ENCODE measurements at places on chromosomes 6 and 20.

- peak; percentile 21 for DNase-seq
Measured at GRCh38 chr6:93036835-93037234, 382.5 kb downstream of the EPHA7 start.

GRCh38 chr6:136244061-136244616 is 6.0 kb downstream of the MTFR2 start:
- no peak for DNase-seq

- DNase-seq: no peak
Measured at GRCh38 chr20:57004416-57004815, 262.0 kb downstream of the BMP7 start.

GRCh38 chr6:89886378-89887120 is 7.7 kb upstream of the GJA10 start:
- no peak for DNase-seq

GRCh38 chr6:36915599-36915998 is 29.8 kb downstream of the C6orf89 start:
- no peak for DNase-seq

DNA sequence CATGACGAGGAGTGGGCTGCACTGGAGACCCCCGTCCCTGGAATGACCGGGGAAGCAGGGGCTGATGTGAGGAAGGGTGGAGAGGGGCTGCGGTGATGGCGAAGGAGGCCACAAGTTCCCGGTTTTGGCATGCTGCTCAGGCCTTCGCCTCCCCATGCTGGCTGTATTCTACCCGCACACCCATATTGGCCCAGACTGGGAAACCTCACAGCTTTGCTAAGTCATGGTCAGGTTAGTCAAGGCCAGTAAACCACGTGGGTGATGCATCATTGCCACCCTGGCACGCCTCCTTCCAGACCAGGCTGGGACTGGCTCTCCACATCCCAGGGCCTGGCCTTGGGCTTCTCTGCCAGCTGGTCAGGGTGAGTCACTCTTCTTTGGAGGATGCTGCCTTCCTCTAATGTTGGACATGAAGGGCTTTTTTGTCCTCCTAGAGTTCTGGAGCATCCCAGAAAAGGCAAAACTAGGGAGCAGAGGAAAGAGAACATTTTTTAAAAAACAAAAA is 53.8 kb downstream of the PCNA start:
- DNase-seq: peak; percentile 32

GRCh38 chr6:3046295-3046694 is 22.0 kb upstream of the RIPK1 start:
- no peak for DNase-seq

GRCh38 chr6:63527658-63528514 is 44.4 kb upstream of the LOC128125822 start:
- DNase-seq: no peak

DNA sequence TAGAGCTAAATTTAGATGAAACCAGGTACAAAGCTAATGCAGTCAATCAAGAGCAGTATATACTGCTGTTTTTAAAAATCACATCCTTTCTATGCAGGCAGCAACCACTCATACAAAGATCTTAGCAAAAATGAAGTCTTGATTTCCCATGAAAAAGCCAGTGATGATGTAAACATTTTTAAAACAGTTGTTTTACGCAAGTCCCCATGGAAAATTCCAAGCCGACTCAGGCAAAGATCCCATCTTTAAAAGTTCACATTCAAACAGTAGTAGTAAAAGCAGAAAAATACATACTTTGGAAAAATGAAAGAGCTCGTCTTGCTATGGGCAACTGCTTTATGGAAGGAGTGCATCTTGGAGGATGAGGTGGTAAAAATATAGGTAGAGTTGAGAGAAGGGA is 84.0 kb downstream of the RCAN2 start:
- DNase-seq: no peak

- peak; percentile 68 for DNase-seq
Measured at GRCh38 chr20:51639206-51639832, 96.8 kb upstream of the NFATC2 start.

DNA sequence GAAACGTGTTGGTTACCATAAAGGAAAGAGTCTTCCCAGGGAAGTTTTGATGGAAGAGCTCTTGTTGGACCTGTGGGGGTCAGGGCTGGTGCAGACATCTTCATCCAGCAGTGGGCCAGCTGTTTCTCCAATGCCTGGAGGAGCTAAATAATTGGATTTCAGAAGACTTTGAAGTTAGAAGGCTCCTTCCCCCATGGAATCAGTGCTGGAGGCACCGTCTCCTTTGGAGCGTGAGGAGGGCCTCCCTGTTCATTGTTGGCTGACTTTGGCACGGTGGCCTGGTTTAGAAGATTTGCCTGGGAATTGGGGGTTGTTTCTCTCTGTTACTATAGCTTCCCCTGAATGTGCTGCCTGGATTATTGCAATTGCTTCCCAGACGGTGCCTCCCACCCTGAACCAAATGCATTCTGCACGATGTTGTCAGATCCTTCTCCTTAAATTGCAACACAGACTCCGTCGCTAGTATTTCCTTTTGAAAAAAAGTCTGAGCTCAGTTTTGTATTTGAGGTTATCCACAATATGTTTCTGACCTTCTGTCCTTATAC is 27.7 kb upstream of the KCNG1 start:
- DNase-seq: no peak

DNA sequence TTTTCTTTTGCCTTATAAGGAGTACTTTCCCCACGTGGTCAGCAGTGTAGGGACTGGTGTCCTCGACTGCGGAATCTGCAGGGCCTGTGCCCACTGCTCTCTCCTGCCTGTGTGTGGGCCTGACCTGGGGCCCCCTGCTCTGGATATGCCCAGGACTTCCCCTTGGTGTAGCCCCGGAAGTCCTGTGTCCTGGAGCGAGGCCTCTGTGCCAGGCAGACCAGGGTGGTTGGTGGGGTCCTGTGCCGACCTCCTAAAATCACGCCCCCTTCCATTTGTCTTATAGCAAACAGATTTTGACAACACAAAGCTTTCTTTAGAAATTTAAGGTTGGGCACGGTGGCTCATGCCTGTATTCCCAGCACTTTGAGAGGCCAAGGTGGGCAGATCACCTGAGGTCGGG is 64.2 kb downstream of the DLL1 start:
- no peak for DNase-seq

DNA sequence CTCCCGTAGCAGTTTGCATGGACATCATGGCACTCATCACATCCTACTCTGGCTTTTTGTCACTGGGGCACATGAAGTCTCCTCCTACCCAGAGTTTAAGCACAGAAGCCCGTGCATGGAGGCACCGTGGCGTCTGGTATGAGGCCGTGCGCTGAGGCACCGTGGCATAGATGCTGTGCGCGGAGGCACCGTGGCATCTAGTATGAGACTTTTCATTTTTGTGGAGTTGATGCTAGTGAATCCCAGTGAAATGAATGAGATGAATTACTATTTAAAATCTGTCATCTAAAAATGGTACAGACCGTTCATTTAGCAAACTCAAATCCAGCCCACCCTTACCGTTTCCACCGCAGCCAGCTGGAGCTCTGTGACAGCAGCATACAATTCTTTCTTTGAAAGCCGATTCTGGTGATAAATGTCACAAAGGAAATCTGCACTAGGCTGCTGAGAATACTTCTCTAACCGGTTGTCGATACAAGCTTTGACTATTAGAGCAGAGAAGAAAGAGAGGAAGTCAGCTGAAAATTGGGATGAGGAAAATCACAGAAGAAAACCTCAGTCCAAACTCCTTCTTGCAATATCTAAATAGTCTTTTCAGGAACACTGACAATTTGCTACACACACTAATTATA is 11.3 kb downstream of the CYP24A1 start:
- DNase-seq: no peak

DNA sequence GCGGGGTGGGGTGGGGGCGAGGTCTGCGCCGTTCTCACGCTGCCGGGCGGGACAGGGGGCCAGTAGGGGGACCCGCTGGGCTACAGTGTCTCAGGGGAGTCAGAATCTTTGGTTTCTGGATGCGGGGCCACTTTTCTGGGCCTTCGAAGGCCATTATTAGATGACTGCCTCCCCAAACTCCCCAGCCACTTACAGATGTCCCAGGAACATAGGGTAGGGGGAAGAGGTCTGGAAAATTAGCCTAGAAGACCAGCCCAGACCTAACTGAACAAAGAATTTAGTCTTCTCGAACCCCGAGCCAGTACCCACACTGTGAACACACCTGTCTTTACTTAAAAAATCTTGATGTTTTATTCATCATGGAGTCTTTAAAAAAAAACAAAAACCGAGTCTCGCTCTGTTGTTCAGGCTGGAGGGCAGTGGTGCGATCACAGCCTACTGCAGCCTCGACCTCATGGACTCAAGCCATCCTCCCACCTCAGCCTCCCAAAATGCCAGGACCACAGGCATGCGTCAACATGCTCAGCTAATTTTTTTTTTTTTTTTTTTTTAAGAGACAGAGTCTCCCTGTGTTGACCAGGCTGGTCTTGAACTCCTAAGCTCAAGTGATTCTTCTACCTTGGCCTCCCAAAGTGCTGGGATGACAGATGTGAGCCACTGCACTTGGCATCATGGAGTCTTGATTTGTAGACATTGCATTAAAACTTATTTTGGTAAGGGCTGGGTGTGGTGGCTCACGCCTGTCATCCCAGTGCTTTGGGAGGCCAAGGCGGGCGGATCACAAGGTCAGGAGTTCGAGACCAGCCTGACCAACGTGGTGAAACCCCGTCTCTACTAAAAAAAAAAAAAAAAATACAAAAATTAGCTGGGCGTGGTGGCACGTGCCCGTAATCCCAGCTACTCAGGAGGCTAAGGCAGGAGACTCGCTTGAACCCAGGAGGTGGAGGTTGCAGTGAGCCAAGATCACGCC is 3.3 kb upstream of the SLC29A1 start:
- DNase-seq: no peak

DNA sequence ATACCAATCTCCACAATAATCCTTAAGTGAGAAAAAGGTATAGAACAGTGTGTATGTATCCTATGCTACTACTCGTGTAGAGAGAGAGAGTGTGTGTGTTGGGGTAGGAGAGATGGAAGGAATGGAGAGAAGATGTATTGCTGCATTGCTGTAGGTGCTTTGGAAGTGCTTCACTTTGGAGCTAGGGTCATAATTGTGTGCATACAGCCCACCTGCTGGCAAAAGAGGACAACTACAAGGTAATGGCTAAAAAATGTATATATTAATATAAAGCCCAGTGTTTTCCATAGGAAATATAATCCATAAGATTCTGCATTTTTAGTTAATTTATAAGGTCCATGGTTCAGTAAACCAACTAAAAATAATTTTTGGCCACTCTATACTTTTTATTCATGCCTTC is 36.1 kb downstream of the SERAC1 start:
- DNase-seq: peak; percentile 36

DNA sequence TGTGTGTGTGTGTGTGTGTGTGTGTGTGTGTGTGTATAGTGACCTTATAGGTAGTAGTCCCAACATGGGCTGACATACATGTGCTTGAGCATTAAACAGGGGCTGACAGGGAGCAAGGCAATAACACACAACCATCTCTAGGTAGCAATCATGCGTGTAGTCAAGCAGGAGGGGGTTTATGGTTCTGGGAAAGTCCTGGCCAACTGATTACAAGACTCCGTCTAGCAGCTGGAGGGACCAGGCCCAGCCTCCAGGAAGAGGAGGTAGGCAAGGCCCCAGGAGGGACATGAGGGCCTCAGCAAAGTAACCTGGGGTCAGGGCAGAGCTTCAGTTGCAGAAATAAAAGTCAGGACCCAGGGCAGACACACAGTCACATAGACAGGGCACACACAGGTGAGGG is 60.6 kb upstream of the E2F3 start:
- DNase-seq: no peak

DNA sequence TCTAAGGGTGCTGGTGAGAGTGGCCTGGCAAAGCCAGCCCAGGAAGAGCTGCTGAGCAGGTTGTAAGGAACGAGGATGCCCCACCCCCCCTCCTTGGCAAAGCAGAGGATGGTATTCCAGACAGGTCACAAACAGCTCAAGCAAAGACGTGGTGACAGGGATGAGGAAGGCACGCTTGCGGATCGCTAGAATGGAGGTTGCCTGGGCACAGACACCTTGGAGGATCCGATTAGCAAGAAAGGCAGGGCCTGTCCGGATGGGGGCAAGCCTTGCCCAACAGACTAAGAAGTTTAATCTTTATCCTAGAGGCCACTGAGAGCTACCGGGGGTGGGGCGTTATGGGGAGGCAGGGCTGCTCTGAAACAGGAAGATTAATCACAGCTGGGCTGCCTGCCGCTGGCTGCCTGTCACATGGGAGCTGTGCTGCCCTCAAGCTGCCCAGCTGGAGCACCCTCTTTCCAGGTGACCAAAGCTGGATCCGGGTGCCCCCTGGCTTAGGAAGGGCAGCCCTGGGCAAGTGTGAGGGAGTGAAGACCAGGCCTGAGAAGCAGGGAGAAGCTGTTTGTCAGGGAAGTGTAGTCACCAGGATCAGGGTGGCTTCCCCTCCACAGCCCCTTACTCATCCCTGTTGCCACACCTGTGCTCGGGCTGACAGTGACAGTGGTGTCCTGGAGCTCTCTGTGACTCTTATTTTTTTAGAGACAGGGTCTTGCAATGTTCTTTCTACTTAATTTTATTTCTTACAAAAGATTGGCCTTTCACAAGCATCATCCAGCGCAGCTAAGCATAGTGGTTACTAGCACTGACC is 9.1 kb upstream of the MAPK13 start:
- peak; percentile 66 for DNase-seq
